Activated CD4-positive, alpha-beta T cell treated with anti-CD3 and anti-CD28 coated beads for 36 hours (primary cell): ENCODE measurements at places on chromosomes 2 and 18. TPM values are rescaled to one million over a fixed set of nuclear protein-coding genes. Genes with fewer than 3 reads are reported as not detected.

- peaks cover 56% of the 10 kb centered on the region for H3K27me3 ChIP-seq
- no peaks in the 10 kb centered on the region for H3K36me3 ChIP-seq
- H3K4me1 ChIP-seq, result peaks cover 16% of the 10 kb centered on the region
- no peak overlapping the region for H3K4me3 ChIP-seq
- DNase-seq, result no peak
- H3K27ac ChIP-seq, result no peak overlapping the region
These were observed 3.1 kb upstream of the CELF4 start for GRCh38 chr18:37568671-37569070.

The DCC gene
- total RNA-seq, result not detected

GRCh38 chr2:62814123-62814522 lies 108.6 kb downstream of the EHBP1 start:
- no peak overlapping the region for H3K4me3 ChIP-seq
- H3K27ac ChIP-seq, result no peak overlapping the region
- H3K4me1 ChIP-seq, result peaks cover 9% of the 10 kb centered on the region
- H3K27me3 ChIP-seq, result no peaks in the 10 kb centered on the region

- peaks cover 72% of the 10 kb centered on the region for H3K27me3 ChIP-seq
- H3K4me1 ChIP-seq, result peaks cover 7% of the 10 kb centered on the region
- no peak overlapping the region for H3K27ac ChIP-seq
- peaks cover 3% of the 10 kb centered on the region for H3K36me3 ChIP-seq
These were observed 8.8 kb downstream of the EVX2 start for GRCh38 chr2:176074919-176075425.
